Brain microvascular endothelial cell (primary cell): ENCODE measurements at places on chromosomes 4 and X.

DNA sequence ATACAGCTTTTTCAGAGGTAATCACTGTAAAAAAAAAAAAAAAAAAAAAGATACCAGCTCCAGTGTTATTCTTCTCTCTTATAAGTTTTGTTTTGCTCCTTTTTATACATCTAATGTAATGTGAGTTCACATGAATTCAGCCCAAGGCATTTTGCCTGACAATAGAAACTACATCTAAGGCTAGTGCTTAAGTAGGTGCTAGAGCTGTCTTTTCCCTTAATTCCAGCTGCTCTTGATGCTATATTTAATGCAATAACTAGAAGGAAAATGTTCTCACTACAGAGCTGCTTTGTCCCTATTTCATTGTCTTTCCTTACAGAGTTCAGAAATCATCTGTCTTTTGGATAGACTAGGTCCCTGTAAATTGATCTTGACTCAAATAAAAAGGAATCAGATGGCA, 150.1 kb downstream of the NAA11 start:
- DNase-seq = no peak

DNA sequence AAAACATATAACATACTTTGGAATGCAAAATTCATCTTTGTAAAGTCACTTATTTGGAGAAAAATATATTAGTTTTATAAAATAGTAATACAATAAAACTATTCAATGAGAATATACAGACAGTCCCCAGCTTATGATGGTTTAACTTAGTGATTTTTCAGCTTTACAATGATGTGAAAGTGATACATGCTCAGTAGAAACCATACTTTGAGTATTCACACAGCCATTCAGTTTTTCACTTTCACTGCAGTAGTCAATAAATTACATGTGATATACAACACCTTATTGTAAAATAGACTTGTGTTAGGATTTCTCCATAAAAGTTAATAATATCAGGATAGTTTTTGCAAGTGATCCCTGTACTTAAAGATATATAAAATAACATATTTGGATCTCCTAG, 436.0 kb downstream of the CENPC start:
- DNase-seq = no peak

DNA sequence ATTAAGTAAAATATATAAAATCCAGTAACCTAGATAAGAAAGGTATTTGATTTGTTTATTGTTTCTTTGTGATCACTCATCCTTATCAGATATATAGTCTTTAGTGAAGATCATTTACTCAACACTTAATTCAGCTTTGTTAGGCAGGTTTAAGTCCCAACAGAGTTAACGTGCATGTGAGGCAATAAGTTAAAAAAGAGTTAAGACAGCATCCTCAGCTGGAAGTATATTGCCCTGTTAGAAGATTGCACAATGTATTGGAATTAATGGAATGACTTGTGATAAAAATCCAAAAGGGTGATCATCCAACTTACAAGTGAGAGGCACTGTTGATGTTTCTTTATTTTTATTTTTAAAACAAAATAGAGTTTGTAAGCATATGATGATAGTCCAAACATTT, 1162.1 kb downstream of the RAPGEF2 start:
- DNase-seq = no peak

- DNase-seq = no peak
Observed at GRCh38 chr4:85740431-85740861, 265.5 kb downstream of the ARHGAP24 start.
